NCI-H524 (cell line): ENCODE measurements at places on chromosomes 4 and X.

- no peak for DNase-seq
Observed at GRCh38 chr4:185068837-185069236, 50.5 kb downstream of the HELT start.

- DNase-seq: no peak
Observed at GRCh38 chr4:1976416-1977352, 32.1 kb downstream of the NELFA start.

DNA sequence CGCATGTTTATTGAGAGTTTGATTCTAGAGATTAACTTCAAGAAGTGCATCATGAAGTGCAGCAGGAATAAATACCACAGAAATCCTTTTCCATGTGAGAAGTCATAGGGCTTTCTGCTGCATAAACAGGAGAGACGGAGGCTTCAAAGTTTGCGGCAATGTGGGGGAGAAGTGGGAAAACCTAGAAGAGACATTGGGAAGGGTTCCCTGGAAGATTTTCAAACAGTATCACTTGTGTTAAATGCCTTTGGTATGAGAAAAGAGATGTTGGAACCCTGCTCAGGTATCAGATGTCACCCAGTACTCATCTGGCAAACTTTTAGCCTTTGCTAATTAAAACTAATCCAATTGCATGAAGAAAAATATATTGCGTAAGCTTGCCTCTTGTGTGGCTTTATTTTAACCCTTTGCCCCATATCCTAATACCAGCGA is 15.4 kb downstream of the NHS start:
- no peak for DNase-seq

DNA sequence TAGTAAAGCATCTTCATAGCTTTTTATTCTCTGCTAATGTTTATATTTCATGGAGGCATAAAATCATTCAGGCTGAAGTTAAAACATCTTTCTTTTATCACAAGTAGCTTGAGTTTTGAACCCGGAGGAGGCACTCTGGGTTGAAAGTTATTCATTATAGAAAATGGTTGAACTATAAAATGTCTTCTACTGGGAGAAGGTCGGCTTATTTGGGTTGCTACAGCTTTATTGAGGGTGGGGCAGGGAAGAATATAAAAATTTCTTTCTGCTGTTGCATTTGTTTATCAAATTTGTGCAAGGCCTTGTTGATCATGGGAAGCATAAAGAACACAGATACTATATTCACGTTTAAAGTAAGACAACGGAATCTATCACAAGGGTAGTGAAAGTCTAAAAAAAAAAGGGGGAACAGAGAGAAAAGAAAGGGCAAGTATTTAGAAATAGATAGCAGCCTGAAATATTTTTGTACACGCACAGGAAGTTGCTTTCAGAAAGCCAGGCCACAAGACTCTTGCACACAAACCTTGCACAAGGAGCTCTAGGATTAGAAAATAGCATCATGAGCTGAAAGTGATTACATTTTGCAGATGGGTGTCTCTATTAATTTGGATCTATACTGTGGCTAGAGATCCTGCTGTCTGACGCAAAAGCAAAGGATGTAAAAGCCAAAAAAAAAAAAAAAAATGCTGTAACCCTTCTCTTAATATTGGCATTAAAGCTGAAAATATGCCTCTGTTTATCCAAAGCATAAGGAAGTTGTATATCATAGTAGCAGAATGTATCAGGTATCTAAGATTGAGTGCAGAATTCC is 37.2 kb upstream of the FAM9C start:
- DNase-seq: no peak

DNA sequence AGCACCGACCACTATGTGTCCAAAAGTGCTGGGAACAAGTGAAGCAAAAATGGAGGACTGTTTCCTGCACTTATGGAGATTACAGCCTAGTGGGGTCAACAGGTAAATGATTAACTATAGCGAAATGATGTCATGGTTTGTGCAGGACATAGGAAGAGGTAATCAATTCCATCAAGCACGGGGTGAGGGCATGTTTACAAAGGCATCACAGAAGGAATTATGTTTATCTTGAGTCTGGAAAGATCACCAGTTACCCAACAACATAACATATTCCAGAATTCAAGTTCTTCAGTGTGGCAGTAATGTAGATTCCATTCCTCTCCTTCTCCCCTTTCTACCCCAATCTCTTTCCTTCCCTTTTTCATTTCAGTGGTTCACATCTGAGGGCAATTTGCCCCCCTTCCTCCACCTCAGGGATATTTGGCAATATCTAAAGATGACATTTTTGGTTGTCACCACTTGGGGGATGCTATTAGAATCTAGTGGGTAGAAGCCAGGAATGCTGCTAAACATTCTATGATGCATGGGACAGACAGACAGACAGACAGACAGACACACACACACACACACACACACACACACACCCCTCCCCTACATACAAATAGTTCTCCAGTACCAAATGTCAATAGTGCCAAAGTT is 24.1 kb downstream of the FAM47E start:
- DNase-seq: no peak

DNA sequence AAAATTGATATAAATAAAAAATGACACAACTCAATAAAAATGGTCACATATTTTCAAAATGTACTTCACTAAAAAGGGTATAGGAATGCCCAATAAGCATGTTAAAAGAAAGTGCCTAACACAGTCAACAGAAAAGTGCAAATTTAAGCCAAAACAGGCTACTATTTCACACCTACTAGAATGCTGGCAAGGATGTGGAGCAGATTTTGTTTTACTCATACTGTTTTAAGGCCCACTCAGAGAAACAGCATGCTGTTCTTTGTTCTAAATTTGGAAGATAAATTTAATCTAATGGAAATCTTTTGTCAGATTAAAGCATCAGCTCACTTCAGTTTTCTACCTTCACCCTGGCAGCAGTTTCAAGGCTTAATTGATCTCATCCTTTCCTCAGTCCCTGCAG is 576.8 kb upstream of the HS3ST1 start:
- no peak for DNase-seq

DNA sequence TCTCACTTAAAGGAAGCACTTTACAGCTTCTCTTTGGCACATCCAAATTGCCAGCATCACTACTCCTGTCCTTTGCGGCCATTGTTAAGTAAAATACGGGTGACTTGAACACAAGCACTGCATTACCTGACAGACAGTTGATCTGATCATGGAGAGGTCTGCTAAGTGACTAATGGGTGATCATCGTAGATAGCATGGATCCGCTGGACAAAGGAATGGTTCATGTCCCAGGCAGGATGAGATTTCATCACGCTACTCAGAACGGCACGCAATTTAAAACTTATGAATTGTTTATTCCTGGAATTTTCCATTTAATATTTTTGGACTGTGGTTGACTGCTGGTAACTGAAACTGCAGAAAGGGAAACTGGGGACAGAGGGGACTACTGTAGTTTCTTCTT is 94.1 kb downstream of the NEUROG2 start:
- no peak for DNase-seq

- no peak for DNase-seq
Observed at GRCh38 chr4:85067342-85067741, 100.9 kb upstream of the WDFY3 start.
